Dorsolateral prefrontal cortex (tissue), 122 donors: ENCODE measurements at places on chromosomes 7 and 10. TPM values are rescaled to one million over a fixed set of nuclear protein-coding genes. Genes with fewer than 3 reads are reported as not detected.

- DNase-seq, result no peak
These were observed 12.2 kb downstream of the TES start for GRCh38 chr7:116222501-116222900.

DNA sequence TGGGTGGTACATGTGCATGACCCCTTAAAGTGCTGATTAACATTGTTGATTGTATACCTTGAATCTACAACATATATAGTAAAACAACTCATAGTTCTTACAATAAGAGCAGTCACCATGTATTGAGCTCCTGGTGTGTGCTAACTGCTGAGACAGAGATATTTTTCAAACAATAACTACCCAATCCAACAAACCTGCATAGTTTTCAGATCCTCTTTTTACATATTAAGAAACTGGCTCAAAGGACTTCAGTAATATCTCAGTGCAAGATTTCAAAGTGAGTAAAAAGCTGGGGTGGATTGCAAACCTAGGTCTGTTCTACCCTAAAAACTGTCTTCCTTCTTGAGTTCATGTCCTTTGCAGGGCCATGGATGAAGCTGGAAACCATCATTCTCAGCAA, 272.2 kb downstream of the SNX13 start:
- no peak for DNase-seq

- DNase-seq, result peak; percentile 48
These were observed 56.5 kb upstream of the PCGF5 start for GRCh38 chr10:91163869-91164474.

DNA sequence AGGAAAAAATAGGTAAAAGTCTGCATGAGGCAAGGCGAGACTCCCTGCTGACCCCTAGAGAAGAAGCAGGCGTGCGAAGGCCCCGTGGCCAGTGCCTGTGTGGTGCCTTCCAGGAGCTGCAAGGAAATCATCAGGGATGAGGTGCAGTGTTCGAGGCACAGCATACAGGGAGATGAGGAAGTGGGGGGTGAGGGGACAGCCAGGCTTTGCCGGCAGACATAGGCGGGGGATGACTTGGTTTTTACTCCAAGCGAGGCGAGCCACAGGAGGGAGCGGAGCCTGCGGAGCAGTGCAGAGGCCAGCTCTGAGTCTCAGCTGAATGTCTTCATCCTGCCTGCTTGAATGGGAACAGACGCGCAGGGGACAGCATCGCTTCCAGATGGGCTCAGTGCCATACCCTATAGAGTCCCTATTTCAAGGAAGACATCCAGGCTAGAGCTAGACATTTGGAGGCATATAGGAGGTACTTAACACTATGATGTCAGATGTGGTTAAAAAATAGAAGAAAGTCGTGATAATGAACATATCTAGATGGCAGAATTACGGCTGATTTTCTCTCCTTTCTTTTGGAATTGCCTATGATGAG, 49.5 kb downstream of the TCERG1L start:
- DNase-seq, result peak; percentile 30

DNA sequence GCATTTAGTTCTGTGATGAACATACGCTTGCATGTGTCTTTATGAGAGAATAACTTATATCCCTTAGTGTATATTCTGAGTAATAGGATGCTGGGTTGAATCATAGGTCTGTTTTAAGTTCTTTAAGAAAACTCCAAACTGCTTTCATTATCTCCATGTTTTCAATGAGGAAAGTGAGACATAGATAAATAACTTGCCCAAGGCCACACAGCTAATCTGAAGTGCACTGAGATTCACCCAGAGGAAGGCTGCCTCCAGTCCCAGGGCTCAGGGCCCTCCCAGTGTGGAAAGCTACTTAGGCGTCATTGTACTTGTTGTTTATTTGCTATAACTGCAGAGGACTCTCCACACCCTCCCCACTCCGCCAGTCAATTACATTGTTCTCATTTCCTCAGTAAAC, 126.7 kb downstream of the INHBA start:
- no peak for DNase-seq

- DNase-seq, result no peak
These were observed 56.7 kb downstream of the COL17A1 start for GRCh38 chr10:104028823-104029520.

GRCh38 chr10:76788452-76788811, 849.2 kb downstream of the KCNMA1 start:
- DNase-seq, result no peak

GRCh38 chr10:104262055-104262454, 6.9 kb upstream of the GSTO2 start:
- DNase-seq, result no peak

GRCh38 chr7:143345428-143345900, 17.0 kb downstream of the FAM131B start:
- DNase-seq, result no peak

DNA sequence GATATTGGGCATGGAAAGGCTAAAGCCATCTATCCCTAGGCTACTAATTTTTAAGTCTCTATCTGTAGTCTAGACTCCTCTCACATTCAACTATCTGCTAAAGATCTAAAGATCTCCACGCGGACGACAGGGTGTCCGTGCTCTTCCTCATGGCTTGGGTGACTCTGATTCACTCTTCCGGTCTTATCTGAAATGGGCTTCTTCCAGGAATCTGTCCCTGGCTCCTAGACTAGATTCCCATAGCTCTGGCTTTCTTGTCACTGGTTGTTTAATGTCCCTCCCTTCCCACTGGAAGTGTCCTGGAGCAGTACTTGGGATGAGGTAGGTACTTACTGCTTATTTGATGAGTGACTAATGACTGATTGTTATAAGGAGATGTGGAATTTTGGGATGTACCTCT, 62.0 kb upstream of the PODXL start:
- DNase-seq, result no peak

- no peak for DNase-seq
These were observed 112.8 kb upstream of the STEAP1B start for GRCh38 chr7:22612776-22613175.

DNA sequence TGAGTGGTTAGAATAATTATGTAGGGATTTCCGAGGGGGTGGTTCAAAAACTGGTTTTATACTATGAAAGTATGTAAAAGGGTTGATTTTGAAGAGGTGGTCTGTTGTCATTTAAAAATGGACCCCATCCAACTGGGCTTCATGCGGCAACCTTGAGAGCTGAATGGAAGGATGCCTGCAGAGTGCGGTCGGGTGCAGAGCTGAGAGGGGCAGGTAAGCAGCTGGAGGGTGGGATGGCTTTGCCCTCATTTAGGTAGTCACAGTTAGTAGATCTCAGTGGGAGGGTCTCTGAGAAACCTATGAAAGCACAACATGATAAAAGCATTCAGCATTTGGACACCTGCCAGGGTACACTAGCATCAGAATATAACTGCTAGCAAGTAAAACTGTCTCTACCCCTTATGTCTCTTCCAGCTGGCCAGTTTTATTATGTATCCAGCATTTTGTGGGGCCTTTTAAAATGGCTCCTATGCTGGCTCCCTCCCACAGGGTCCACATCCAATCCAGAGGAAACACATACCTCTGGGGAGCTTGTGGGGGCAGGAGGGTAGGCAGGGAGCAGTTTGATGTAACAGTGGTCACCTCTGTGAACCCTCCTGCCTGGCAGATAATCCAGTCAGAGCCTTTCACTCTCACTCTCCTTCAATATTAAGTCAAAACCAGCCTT, 75.9 kb upstream of the MAGI2 start:
- DNase-seq, result no peak

DNA sequence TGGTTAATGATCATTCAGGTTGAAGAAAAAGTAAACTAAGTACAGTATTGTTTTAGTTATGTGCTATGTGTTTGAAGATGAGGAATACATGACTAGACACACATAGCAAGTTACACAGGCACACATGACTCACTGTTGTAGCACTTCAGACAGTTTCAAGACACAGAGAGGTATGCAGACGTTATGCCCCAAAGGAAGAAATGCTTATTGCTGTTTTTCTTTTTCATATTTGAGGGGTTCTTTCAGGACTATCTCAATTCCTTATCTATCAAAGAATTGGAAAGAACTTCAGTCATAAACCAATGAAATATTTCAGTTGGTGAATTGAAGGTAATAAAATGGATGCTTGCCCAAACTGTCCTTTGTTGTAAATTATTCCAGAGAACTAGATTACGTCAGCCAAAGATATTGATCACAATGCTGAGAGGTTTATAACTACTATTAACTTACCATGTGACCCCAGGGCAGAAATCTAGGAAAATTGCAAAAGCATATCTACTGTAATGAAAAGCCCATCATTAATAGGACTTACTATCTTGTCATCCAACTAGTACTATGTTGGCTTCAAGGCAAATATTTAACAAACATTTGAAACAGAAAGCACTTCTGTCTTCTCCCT, 61.2 kb upstream of the CAPZA2 start:
- no peak for DNase-seq

DNA sequence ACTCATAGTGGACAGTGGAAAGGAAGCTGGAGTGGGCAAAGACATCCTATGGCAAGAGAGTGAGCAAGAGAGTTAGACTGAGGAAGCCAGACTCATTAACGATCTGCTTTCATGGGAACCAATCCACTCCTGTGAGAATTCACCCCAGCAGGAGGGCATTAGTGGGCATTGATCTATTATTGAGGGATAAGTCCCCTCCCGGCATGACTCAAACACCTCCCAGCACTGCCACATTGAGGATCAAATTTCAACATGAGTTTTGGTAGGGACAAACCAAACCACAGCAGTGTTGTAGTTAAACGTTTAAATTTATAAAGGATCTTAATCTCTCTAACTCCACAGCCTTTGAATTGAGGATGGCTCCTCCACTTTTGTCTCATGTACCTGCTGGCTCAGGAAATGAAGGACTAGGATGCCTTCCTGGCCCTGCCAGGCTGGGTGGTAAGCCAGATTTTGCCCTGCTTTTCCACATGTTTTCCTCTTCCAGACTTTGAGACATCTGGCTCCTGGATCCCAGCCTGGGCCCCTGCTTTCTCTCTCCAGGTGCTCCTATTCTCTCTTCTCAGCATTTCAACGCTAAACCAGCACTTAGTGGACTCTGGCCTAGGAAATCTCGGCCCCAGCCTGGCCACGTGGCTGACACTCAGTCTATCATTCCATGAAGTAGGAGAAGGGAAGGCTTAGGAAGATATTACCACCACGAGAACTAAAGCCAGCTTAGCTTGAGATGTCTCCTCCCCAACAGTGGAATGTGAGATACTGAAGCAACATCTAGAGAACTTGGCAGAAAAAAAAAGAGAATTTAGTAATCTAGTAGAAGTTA, 96.5 kb upstream of the PIP4K2A start:
- no peak for DNase-seq

- DNase-seq, result no peak
These were observed 158.8 kb downstream of the DNAJB6 start for GRCh38 chr7:157495594-157495993.

GRCh38 chr7:21914671-21915070, 31.0 kb downstream of the CDCA7L start:
- no peak for DNase-seq

DNA sequence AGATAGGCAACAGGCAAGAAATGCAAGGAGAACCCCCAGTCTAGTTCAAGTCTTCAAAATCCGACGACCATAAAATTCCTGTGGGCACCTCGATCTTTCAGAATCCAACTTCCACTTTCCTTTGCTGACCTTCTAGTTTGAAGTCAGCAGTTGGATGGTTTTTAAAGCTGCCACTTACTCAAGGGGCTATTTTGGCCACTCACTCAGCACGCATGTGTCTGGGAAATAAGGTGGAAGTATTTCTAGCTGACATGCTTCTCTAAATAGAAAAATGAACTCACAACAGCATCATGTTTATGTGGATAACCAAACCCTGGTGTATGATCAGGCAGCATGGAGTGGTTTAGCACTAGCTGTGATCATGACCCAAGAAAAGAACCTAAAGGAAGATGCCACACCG, at the start of gene NRAP:
NRAP (minus strand) TSS at position 134 of the 400 bp plus-strand sequence. CDS start 159 bp downstream, outside the sequence.
- no peak for DNase-seq

- no peak for DNase-seq
These were observed 46.0 kb upstream of the TCF7L2 start for GRCh38 chr10:112904000-112904399.

DNA sequence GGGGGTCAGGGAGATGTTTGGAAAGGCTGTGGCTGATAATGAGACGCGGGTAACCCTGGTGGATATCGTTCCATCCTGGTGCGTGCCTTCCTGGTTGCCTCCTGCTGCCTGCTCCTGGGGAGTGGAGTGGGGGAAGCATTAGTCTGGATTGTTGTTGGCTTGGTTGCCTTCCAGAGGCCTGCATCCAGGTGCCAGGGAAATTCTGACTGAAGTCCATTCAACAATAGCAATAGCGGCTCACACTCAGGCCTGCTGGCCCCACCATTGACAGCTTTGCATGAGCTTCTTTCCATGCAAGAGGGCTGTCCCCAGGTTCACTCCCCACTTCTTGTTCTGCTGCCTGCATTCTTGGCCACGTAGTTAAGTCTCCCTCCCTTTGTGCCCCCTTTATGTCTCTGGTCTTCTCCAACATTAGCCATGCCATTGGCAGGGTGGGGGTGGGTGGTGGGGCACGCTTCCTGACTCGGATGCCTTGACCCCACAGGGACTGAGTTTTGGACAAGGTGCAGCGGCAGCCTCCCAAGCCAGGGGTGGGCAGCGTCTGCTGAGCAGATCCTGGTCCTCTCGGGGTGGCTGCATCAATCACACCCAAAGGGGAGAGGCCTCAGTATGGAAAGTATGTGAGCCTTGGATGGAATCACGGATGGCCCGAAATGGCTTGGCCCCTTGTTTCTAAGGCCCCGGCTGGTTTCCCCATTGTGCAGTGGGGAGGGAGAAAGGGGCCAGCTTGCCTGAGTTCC, 150.2 kb downstream of the GRK5 start:
- no peak for DNase-seq

DNA sequence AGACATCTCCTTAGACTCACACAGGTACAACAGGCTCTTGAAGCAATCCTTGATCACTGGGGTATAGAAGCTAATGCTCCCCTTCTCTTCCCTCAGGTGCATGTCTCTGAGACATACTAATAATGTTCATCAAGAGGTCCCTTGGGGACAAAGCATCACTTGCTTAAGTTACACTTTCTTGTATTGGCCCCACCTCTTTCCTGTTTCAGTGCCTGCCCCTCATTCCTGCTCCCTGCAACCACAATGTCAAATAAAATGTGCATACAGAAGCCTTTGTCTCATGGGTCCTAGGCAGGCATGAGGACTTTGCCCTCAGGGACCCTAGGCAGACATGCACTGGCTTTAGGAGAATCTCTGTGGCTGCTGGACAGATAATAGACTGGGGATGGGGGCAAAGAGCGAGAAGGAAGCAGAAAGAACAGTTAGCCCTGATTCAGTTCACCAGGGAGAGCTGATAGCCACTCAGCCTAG, 175.0 kb upstream of the NPY start:
- no peak for DNase-seq

DNA sequence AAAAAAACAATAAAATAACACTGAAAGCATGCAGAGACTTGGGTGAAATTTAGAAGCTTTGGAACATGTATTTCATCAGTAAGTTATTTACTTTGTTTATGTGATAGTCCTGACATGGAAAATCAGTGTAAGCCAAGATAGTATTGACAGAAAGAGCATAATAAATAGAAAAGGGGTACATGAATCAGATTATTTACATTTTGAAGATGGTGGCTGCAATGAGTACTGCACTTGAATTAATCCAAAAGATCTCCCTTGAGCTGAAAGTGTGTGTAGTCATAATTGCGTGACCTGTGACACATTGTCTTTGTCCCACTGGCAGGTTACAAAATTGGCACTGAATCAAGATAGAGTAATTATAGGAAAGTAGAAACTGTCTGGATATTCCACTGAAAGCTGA, 562.9 kb downstream of the GFRA1 start:
- no peak for DNase-seq

The OR2A42 gene
- not detected for total RNA-seq

The PNLIP gene
- not detected for total RNA-seq

The TRRAP gene
- total RNA-seq, result 49.9 TPM

The MUC3A gene
- total RNA-seq, result not detected

The EIF3A gene
- 85.3 TPM for total RNA-seq

The WEE2 gene
- total RNA-seq, result not detected

The FRMPD2 gene
- 13.9 TPM for total RNA-seq

The EBLN1 gene
- total RNA-seq, result not detected

The SPAG6 gene
- total RNA-seq, result 5.9 TPM

The TFPI2 gene
- total RNA-seq, result not detected

The JAZF1 gene
- 54.6 TPM for total RNA-seq

The SPDYE1 gene
- not detected for total RNA-seq
